Endothelial cell of umbilical vein (primary cell): ENCODE measurements at places on chromosomes 16 and 17. TPM values are rescaled to one million over a fixed set of nuclear protein-coding genes. Genes with fewer than 3 reads are reported as not detected.

The KRTAP17-1 gene
- not detected in 2 replicates for total RNA-seq

The OR1G1 gene
- total RNA-seq = not detected in 2 replicates

The MT4 gene
- not detected in 2 replicates for total RNA-seq

The TNRC6A gene
- 62.7 and 74.5 TPM in 2 replicates for total RNA-seq

The CLDN7 gene
- 25.4 and 27.9 TPM in 2 replicates for total RNA-seq

The TAX1BP3 gene
- 247 and 254 TPM in 2 replicates for total RNA-seq

The TEKT5 gene
- total RNA-seq = not detected in 2 replicates

The PKMYT1 gene
- 36.1 and 48.5 TPM in 2 replicates for total RNA-seq

The FBXO39 gene
- 0.20 and 0.99 TPM in 2 replicates for total RNA-seq

The UBB gene
- total RNA-seq = 1,183 and 1,294 TPM in 2 replicates

The FBXL16 gene
- total RNA-seq = 0.22 TPM in 1 of 2 replicates, not detected in the other

The SRL gene
- 0.14 and 0.29 TPM in 2 replicates for total RNA-seq

The SEZ6L2 gene
- total RNA-seq = 2.4 and 2.5 TPM in 2 replicates
